NCI-H1694 (cell line): ENCODE measurements at places on chromosomes 4 and X.

DNA sequence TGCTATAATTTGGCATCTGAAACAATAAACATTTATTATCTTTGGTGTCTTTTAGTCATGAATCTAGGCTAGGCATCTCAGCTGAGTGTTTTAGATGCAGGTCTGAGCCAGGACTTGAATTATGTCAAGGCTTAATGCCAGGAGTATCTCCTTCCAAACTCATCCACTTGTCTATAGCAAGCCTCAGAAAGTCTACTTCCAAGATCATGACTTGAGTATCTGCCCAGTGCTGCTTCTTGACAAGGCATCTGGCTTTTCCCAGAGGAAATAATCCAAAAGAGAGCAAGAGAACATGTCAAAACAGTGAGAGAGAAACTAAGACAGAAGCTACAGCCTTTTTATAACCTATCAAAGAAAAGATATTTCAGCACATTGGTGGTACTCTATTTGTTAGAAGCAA is 1052.1 kb upstream of the PCDH10 start:
- DNase-seq = no peak

GRCh38 chr4:89724716-89725115 is 112.2 kb downstream of the SNCA start:
- DNase-seq = no peak

DNA sequence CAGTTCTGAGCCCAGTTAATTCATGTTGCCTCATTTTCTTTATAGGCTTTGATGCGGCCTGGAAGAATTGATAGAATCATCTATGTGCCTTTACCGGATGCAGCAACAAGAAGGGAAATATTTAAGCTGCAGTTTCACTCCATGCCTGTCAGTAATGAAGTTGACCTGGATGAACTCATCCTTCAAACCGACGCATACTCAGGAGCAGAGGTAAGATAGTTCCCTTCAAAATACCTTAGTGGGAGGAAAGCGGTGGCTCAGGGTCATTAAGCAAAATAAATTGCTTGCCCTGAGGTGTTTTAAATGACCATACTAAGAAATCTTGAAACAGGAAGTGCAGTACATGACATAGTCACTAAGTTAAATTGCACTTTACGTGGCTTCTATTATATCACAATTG is 140.6 kb upstream of the SPRY1 start:
- no peak for DNase-seq

DNA sequence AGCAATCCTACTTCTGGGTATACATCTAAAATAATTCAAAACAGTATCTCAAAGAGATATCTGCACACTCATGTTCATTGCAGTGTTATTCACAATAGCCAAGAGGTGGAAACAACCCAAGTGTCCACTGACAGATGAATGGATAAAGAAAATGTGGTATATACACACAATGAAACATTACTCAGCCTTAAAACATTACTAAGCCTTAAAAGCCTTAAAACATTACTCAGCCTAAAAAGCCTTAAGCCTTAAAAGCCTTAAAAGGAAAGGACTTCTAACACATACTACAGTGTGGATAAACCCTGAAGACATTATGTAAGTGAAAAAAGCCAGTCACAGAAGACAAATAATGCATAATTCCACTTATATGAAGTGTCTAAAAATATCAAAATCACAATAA is 40.3 kb upstream of the TFDP3 start:
- DNase-seq = no peak

- no peak for DNase-seq
Observed at GRCh38 chrX:100606753-100607152, 22.0 kb downstream of the TNMD start.

DNA sequence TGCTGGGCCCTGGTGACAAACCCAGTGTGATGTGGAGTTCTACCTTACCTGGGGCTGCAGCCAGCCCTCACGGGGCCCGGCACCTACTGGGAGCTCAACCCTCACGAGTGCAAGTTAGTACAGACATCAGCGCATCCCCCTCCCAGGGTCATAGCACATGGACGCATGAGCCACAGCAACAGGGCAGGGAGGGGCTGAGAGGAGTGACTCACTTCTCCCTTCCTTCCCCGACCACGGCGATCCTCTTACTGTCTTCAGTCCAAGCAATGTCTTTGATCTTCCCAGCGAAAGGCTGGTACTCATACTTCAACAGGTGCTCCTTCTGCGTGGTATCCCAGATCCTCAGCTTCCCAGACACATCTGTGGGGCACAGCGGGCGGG is 17.8 kb downstream of the WDR1 start:
- DNase-seq = no peak

DNA sequence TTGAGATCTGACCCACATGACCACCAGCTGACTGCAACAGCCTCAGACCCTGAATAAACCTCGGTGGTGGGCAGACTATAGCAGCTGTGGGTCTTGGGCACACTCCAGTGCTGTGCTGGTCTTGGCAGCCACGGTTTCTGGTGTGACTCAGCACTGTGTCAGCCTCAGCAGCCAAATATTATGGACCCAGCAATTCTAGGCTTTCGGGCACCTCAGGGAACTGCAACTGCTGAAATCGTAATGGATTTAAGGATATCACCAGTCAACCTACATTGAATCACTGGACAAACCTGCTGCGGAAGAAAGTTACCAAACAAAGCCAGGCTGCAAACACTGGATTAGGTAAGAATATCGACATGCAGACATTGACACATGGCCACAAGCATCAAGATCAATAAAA is 10.5 kb upstream of the UBE2NL start:
- DNase-seq = no peak

GRCh38 chr4:32661229-32661628 is 1941.1 kb downstream of the PCDH7 start:
- DNase-seq = no peak

DNA sequence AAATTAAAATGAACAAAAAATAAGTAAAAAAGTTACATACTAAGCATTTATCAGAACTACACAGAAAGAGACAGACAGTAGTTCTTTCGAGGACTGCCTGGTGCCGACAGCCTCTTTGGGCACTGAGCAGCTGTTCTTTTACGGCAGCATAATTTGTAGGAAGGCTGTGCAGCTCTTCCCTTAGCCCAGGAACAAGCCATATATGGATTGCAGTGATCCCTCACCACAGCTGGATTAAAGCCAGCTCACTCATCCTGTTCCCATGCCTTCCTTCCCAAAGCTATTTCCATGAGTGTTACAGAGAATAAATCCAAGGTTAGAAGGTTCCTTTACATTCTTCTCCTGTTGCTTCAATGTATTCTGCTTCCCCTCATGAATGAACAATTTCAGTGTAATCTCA is 71.7 kb downstream of the DDX60L start:
- DNase-seq = peak; percentile 79

- peak; percentile 18 for DNase-seq
Observed at GRCh38 chrX:137031517-137032340, 2.1 kb downstream of the GPR101 start.

DNA sequence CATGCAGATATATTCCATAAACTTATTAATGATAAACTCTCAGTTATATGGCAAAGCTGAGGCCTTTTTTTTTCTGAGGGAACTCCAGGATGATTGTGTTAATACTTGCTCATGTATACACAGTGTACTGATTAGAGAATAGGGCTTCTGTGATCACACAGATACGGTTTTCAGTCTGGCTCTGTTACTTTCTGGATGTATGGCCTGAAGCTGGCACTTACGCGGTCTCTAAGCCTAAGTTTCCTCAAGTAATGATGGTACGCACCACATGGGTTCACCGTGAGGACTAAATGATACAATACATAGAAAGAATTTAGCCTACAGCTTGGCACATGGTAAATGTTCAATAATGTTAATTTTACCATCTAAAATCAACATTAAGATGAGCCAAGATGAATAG is 73.8 kb downstream of the SEC24D start:
- no peak for DNase-seq
